Karpas-422 (cell line): ENCODE measurements at places on chromosomes 7 and 10. TPM values are rescaled to one million over a fixed set of nuclear protein-coding genes. Genes with fewer than 3 reads are reported as not detected.

The PSD gene
- 0.19 and 0.61 TPM in 2 replicates for total RNA-seq

The RPP38 gene
- 18.0 and 24.3 TPM in 2 replicates for total RNA-seq

The ITGB8 gene
- total RNA-seq: 0.04 and 0.07 TPM in 2 replicates

The OR2A12 gene
- total RNA-seq: not detected in 2 replicates

The TFPI2 gene
- not detected in 2 replicates for total RNA-seq

The HNRNPH3 gene
- total RNA-seq: 24.1 and 38.1 TPM in 2 replicates

DNA sequence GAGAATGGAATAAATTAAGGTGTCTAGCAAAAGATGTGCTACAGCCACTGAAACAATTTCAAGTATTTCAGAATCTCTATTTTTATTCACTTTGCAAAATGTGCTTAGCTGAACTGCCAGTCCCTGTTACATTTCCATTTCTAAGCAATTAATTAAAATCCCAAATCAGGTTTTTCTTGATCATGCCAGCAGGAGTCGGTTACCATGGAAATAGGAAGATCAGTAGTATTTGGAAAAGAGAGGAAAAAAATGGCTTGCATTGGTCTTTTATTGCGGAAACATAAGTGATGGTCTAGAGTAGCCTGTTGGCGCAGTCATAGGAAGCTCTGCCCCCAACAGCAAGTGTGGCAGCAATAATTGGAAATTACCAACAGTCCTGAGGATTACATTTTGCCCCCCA lies 867.1 kb downstream of the GATA3 start:
- DNase-seq: no peak
- H3K27ac ChIP-seq: no peak overlapping the region
- no peaks in the 10 kb centered on the region for H3K27me3 ChIP-seq
- H3K4me1 ChIP-seq: no peaks in the 10 kb centered on the region
- no peaks in the 10 kb centered on the region for H3K36me3 ChIP-seq

GRCh38 chr10:3350617-3351258 lies 178.2 kb upstream of the PITRM1 start:
- DNase-seq: no peak
- no peak overlapping the region for H3K27ac ChIP-seq
- H3K4me1 ChIP-seq: peaks cover 3% of the 10 kb centered on the region; the same call in 1 of the 2 replicates
- no peaks in the 10 kb centered on the region for H3K27me3 ChIP-seq
- H3K4me3 ChIP-seq: no peak overlapping the region
- no peaks in the 10 kb centered on the region for H3K36me3 ChIP-seq

DNA sequence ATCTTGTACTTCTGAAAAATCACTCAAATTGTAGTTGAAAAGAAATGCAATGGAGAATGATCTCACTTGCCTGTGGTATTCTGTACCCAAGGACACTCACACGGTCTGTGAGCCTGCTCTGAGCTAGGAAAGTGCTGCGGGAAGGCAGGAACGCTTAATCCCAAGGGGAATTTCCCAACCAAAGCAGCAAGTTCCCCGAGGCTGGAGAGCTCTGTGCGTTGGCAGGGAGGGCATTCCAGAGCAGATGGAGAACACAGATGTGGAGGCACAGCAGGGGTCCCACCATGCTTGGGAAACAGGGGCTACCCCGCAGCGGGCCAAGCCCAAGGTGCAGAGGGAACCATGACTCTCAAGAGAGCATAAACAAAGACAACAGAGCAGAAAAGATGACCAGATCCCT lies 13.6 kb downstream of the SVIL start:
- H3K36me3 ChIP-seq: no peaks in the 10 kb centered on the region
- H3K27me3 ChIP-seq: no peaks in the 10 kb centered on the region
- no peak overlapping the region for H3K4me3 ChIP-seq
- no peaks in the 10 kb centered on the region for H3K4me1 ChIP-seq
- no peak overlapping the region for H3K27ac ChIP-seq

- no peak for DNase-seq
- H3K27me3 ChIP-seq: no peaks in the 10 kb centered on the region
- H3K4me3 ChIP-seq: no peak overlapping the region
- no peak overlapping the region for H3K27ac ChIP-seq
- peaks cover 18% of the 10 kb centered on the region; the same call in 1 of the 2 replicates for H3K36me3 ChIP-seq
Observed at GRCh38 chr10:96053985-96054384, 10.6 kb downstream of the CCNJ start.

GRCh38 chr7:17396692-17397091 lies 98.2 kb downstream of the AHR start:
- peaks cover 10% of the 10 kb centered on the region for H3K4me1 ChIP-seq
- no peaks in the 10 kb centered on the region; the same call in 1 of the 2 replicates for H3K27me3 ChIP-seq
- no peak for DNase-seq
- H3K4me3 ChIP-seq: no peak overlapping the region
- H3K36me3 ChIP-seq: no peaks in the 10 kb centered on the region

- no peak overlapping the region for H3K27ac ChIP-seq
- no peaks in the 10 kb centered on the region for H3K36me3 ChIP-seq
- DNase-seq: no peak
Observed at GRCh38 chr10:5958077-5958476, 19.3 kb downstream of the IL15RA start.

- H3K4me1 ChIP-seq: peaks cover 83% of the 10 kb centered on the region
- H3K27me3 ChIP-seq: no peaks in the 10 kb centered on the region
- peak overlapping the region; percentile 98 for H3K27ac ChIP-seq
Observed at GRCh38 chr10:110414548-110415309, 83.0 kb upstream of the DUSP5 start.

GRCh38 chr7:68537051-68537773 lies 1061.1 kb upstream of the AUTS2 start:
- no peak overlapping the region for H3K4me3 ChIP-seq
- no peak overlapping the region for H3K27ac ChIP-seq
- no peaks in the 10 kb centered on the region for H3K27me3 ChIP-seq
- H3K36me3 ChIP-seq: no peaks in the 10 kb centered on the region

GRCh38 chr7:79709574-79710409 lies 256.3 kb upstream of the MAGI2 start:
- no peak for DNase-seq
- no peak overlapping the region for H3K4me3 ChIP-seq
- no peaks in the 10 kb centered on the region for H3K4me1 ChIP-seq
- H3K27me3 ChIP-seq: no peaks in the 10 kb centered on the region
- H3K27ac ChIP-seq: no peak overlapping the region

- no peak for DNase-seq
- H3K27ac ChIP-seq: no peak overlapping the region
- H3K4me1 ChIP-seq: no peaks in the 10 kb centered on the region
Observed at GRCh38 chr10:115065801-115066200, 27.4 kb upstream of the ATRNL1 start.

DNA sequence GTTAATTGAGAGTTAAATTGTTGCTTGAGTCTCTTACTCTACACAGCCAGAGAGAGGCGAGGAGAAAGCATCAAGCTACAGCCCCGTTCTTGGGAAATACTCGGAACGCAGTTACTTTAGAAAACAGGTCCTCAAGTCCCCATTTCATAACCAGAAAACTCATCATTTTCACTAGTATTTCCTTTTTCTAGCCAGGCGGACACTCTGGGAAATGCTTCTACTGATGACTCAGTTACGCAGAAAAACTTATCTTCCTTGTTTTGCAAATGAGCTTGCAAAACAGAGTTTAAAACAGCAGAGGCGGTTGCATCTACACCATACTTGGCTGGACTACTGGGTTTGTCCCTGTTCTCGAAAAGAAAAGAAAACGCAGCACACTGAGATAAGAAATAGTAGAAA lies 111.4 kb upstream of the FGFR2 start:
- DNase-seq: no peak
- no peak overlapping the region for H3K27ac ChIP-seq
- no peaks in the 10 kb centered on the region for H3K36me3 ChIP-seq
- H3K27me3 ChIP-seq: no peaks in the 10 kb centered on the region
- no peaks in the 10 kb centered on the region for H3K4me1 ChIP-seq

- peaks cover 16% of the 10 kb centered on the region for H3K4me1 ChIP-seq
- no peaks in the 10 kb centered on the region for H3K27me3 ChIP-seq
- H3K36me3 ChIP-seq: peaks cover 61% of the 10 kb centered on the region
- no peak for DNase-seq
- no peak overlapping the region for H3K4me3 ChIP-seq
Observed at GRCh38 chr10:992871-993270, 4.6 kb downstream of the GTPBP4 start.

DNA sequence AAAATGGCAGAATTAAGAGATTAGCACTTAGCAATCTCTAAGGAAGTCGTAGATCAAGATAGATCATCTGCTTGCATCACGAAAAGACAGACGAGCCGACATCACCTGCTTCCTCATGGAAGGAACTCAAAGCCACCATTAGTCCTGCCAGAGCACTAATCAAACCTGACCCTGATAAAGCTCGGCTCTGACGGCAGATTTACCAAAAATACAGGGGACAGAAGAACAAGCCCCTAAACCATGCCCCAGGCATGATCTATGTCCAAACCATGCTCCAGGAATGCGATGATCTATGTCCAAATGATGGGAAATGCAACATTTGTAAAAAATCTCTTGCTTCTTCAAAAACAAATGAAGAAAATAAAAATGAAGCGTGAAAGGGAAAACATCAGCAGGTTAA lies 182.8 kb downstream of the TCERG1L start:
- no peak overlapping the region for H3K27ac ChIP-seq
- H3K36me3 ChIP-seq: no peaks in the 10 kb centered on the region
- H3K4me3 ChIP-seq: no peak overlapping the region
- DNase-seq: no peak

- H3K36me3 ChIP-seq: peaks cover 15% of the 10 kb centered on the region
- peaks cover 25% of the 10 kb centered on the region for H3K4me1 ChIP-seq
- H3K27me3 ChIP-seq: no peaks in the 10 kb centered on the region
- H3K27ac ChIP-seq: no peak overlapping the region
- DNase-seq: no peak
Observed at GRCh38 chr7:150374472-150374871, 4.7 kb upstream of the ZNF775 start.

DNA sequence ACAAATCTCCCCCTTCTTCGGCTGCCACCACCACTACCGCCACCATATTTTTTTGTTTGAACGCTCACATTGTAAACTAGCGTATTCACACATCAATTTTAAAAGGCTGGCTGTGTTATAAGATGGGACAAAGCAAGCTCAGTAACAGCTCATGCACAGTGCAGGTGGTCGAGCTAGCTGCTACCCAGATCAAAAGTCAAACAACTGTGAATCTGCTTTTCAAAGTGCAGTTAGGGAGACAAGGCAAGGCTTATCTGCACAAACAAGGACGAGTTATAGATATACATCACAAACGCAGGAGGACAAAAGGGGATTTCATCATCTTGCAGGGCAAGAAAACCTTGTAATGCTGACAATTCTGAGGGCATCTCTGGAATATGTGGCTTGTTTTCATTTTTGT lies 231.6 kb downstream of the VTI1A start:
- H3K36me3 ChIP-seq: no peaks in the 10 kb centered on the region
- DNase-seq: no peak
- no peaks in the 10 kb centered on the region for H3K4me1 ChIP-seq
- H3K27me3 ChIP-seq: no peaks in the 10 kb centered on the region

- H3K27ac ChIP-seq: no peak overlapping the region
- H3K27me3 ChIP-seq: no peaks in the 10 kb centered on the region
- DNase-seq: peak; percentile 87
Observed at GRCh38 chr10:15585303-15585715, 134.4 kb downstream of the ITGA8 start.

GRCh38 chr10:110151467-110151866 lies 55.9 kb upstream of the MXI1 start:
- no peaks in the 10 kb centered on the region for H3K27me3 ChIP-seq
- no peak overlapping the region for H3K27ac ChIP-seq
- no peaks in the 10 kb centered on the region for H3K36me3 ChIP-seq

GRCh38 chr7:133911724-133912123 lies 215.4 kb upstream of the LRGUK start:
- no peak for DNase-seq
- no peak overlapping the region for H3K27ac ChIP-seq
- H3K4me1 ChIP-seq: no peaks in the 10 kb centered on the region
- no peaks in the 10 kb centered on the region for H3K36me3 ChIP-seq
- H3K4me3 ChIP-seq: no peak overlapping the region

- H3K27ac ChIP-seq: no peak overlapping the region
Observed at GRCh38 chr10:31299119-31299518, 19.9 kb upstream of the ZEB1 start.

DNA sequence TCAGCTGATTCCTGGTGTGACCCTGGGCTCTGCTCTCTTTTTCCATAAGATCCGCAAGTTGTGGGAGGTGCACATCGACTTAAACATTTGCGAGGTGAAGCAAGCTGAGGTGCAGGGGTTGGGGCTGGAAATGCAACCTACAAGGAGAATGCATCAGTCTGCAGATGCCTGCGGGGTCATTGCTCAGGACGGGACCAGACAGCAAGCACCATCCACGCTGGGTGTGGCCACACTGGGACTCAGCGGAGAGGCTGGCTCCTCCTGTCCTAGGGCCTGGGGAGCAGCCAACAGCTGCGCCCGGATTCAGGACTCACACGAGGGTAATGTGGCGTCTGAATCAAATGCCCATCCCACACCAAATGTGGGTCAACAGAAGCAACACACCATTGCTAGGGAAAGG lies 33.8 kb downstream of the STK32C start:
- H3K36me3 ChIP-seq: no peaks in the 10 kb centered on the region
- no peaks in the 10 kb centered on the region for H3K27me3 ChIP-seq
- no peak overlapping the region for H3K4me3 ChIP-seq
- no peak overlapping the region for H3K27ac ChIP-seq

DNA sequence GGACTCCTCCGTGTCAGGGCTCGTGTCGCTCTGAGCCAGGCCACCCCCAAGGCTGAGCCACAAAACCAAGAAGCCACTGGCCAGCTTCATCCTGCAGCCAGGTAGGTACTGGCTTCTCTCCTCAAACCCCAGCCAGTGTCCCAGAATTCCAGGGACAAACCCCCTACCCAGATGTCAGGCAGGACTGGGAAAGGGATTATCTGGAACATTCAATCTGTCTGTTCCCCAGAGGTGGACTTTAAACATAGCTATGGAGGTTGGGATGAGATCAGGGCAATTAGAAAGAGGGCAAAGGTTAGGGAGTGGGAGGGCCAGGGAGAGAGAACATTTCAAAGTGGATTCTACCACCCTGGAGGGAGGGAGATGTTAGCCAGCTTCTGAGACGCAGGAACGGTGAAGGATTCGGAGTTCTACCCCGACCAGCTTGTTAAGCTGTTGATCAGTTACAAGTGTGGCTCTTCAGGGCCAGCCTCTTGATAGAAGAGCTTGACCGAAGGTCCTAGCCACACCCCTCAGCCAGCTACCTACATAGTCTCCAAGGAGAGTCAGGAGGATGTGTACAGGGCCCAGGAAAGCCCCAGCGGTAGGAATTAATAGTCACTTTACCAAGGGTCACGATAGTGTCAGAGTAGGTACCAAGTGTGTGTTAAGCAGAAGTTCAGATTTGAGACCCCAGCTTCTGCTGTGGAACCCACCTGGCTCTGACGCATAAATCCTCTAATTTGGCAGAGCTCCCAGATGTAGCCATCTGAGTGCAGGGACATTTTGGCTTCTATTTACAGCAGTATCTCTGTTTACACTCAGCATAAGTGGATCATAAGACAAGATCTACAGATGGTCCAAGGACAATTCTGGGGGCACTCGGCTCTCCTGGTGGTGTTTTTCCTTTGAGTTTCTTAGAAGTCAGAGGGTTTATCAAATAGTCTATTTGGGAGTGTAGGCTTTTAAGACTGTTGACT lies at the start of gene PLA2G12B:
TSS of gene PLA2G12B (minus strand) at position 211 of the 959 bp plus-strand sequence. CDS start at position 90, 121 bp downstream.
- H3K4me3 ChIP-seq: no peak within 1 kb of the TSS
- no peaks in the 10 kb centered on the region for H3K27me3 ChIP-seq
- H3K4me1 ChIP-seq: no peaks in the 10 kb centered on the region
- no peak for DNase-seq
- H3K27ac ChIP-seq: no peak within 1 kb of the TSS
